ENCODE measurements at places on chromosomes 12 and 14.

GRCh38 chr12:29429999-29430715 lies 49.2 kb upstream of the ERGIC2 start:
- DNase-seq, result no peak

- DNase-seq, result no peak
These were observed 253.8 kb upstream of the GARIN6 start for GRCh38 chr12:99393763-99394162.

GRCh38 chr14:22752422-22752821 lies 14.1 kb upstream of the OXA1L start:
- DNase-seq, result no peak

DNA sequence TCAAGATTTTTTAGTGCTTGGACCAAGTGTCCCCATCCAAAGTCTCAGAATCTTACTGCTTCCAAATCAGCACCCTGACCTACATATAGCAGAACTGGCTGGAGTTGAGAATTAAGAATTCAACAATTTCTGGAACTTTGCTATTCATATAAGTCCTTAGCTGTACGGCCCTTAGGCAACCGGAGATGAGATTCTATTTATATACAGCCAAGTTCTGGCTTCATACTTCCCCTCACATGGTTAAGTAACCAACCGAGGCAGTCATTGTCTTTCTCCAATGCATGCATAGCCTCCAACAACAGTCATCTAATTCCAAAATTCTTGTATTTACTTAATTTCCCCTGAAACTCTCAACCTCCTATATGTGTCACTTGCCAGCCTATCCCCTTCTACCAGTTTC lies 76.6 kb downstream of the SINHCAF start:
- no peak for DNase-seq

Data from nucleus accumbens (tissue), 56 donors.